ENCODE measurements at places on chromosomes 6 and 20.

GRCh38 chr6:128919412-128920180 is 36.7 kb downstream of the LAMA2 start:
- DNase-seq: no peak

GRCh38 chr6:155436981-155437749 is 18.5 kb downstream of the NOX3 start:
- DNase-seq: no peak

GRCh38 chr20:54168961-54169862 is 4.6 kb downstream of the CYP24A1 start:
- no peak for DNase-seq

DNA sequence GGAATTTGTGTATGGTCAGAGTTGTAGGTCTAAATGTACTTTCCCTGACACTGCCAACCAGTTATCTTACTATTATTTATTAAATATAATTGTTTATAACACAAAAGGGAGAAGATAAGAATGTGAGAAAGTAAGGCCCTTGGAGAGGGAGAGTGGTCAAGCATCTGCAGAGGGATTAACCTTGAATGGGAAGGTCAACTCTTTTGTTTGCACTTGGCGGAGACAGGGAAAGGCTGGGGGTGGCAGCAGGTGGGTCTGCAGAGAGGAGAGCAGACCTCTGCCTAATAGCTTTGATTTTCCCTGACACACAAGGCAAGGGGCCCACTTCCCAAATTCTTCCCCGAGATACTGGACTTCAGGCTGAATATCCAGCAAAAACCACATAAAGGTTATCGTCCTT is 4.2 kb downstream of the LRP11 start:
- DNase-seq: no peak

- DNase-seq: no peak
Measured at GRCh38 chr6:38427492-38428210, 212.1 kb downstream of the BTBD9 start.

DNA sequence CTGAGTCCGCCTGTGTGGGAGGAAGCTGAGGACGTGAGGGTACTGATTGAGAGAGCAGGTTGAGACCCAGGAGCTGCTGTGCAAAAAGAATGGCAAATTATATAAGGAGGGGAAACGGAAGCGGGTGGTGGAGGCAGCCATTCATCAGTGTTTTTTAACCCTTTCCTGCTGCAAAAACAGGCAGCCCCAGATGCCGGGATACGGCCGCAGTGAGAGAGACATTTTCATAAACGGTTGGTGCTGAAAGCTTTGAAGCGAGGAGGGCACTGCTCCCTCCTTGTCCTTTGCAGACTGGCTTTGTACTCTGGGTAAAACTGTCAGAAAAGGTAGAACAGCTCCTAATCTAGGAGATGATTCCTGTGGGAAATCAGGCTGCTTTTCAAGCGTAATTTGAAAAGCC is 56.4 kb downstream of the TTI1 start:
- no peak for DNase-seq

GRCh38 chr20:10362674-10363073 is 71.3 kb downstream of the MKKS start:
- DNase-seq: no peak

GRCh38 chr6:1418471-1419191 is 29.3 kb downstream of the FOXF2 start:
- DNase-seq: no peak

- DNase-seq: no peak
Measured at GRCh38 chr20:41632896-41633295, 14.7 kb upstream of the CHD6 start.

- DNase-seq: no peak
Measured at GRCh38 chr6:137784583-137784982, 82.5 kb upstream of the TNFAIP3 start.

GRCh38 chr6:137772541-137773250 is 94.4 kb upstream of the TNFAIP3 start:
- no peak for DNase-seq

DNA sequence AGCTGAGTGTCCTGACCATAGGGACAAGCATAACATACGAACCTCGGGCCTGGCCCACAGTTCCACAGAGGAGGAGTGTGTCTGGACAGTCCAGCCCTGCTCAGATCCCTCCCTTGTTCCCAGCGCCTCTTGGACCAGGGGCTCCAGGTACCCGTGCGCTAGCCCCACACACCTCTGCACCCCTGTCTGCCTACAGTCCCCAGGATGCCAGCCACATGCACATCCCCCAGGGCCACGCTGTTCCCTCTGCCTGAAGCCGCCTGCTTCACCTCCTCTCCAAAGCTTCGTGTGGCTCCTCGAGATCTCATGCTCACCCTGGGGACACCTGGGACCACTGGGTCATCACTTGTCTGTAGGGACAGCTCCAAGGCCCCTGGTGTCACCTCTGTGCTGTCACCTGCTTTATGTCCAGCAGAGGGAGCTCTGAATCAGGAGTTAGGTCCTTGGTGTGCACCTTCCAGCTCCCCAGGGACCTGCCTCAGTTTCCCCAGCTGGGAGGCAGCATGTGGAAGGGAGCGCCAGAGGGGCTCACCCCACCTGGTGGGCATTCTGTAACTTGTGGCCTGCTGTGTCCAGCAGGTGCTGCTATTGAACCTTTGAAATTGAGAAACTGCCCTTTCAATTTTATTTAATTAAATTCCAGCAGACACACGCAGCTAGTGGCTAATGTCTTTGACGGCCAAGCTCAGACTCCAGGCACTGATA is 7.3 kb upstream of the YTHDF1 start:
- DNase-seq: no peak

GRCh38 chr6:167930295-167930694 is 67.2 kb upstream of the KIF25 start:
- no peak for DNase-seq

DNA sequence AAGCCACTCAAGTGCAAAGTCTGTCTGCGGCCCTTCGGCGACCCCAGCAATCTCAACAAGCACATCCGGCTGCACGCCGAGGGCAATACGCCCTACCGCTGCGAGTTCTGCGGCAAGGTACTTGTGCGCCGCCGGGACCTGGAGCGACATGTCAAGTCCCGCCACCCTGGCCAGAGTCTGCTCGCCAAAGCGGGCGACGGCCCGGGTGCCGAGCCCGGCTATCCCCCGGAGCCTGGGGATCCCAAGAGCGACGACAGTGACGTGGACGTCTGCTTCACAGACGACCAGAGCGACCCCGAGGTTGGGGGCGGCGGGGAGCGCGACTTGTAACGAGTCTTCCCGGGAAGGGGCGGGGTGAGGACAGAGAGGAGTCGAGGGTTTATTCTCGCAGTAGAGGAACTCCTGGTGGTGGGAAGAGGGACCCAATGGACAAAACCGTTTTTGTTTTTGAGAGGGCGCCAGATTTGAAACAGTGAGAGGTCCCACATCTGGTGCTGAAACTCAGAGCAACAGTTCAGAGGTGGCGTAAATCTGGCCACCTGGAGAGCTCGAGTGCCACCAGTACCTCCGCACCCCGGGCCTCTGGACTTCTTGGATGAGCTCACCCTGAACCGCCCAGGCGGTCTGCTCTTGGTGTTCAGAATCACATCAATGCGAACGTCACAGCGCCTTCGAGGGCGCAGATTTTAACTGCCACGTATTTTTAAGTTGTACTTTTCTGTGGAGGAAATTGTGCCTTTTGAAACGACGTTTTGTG is 8.0 kb downstream of the PRDM13 start:
- DNase-seq: no peak

- no peak for DNase-seq
Measured at GRCh38 chr20:12717061-12717460, 291.7 kb upstream of the SPTLC3 start.

DNA sequence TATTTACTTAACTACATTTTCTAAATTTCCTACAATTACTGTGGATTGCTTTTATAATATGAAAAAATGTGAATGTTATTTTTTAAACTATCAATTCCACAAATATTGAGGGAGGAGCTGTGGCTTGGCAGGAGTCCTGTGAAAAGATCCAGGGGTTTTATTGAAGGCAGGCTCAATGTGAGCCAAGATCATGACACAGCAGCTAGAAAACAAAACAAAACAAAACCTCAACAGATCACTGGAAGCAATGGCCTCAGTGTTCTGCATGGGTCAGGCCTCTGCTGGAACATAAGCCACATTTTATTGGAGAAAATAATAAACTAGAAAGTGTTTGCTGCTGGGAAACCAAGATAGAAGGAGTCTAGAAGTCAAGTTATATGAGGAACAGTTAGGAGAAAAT is 19.4 kb upstream of the RCAN2 start:
- DNase-seq: no peak

- DNase-seq: no peak
Measured at GRCh38 chr6:6869094-6869493, 238.7 kb upstream of the RREB1 start.

DNA sequence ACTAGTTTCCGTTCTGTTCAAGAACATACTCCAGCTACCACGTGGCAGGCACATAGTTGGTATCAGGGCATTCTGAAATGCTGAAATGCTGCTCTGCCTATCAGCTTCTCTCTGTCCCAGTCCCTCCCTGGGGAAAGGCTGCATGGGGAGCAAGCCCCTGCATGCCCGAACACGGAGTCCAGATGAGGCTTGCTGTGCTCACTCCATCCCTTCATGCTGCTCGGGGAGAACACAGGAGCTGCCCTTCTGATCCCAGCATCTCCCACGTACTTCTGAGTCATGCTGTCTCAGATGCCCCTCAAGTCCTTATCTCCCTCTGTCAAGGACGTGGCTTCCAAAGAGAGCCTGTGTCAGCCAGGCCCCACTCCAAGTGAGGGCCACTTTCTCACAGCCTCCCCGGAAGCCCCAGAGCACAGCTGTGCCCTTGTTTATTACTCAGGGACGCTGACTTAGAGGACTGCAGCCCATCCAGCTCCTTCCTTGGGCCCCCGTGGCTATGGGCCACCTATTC is 29.4 kb downstream of the THBS2 start:
- DNase-seq: no peak

GRCh38 chr6:162533009-162533400 is 194.6 kb downstream of the PRKN start:
- no peak for DNase-seq

DNA sequence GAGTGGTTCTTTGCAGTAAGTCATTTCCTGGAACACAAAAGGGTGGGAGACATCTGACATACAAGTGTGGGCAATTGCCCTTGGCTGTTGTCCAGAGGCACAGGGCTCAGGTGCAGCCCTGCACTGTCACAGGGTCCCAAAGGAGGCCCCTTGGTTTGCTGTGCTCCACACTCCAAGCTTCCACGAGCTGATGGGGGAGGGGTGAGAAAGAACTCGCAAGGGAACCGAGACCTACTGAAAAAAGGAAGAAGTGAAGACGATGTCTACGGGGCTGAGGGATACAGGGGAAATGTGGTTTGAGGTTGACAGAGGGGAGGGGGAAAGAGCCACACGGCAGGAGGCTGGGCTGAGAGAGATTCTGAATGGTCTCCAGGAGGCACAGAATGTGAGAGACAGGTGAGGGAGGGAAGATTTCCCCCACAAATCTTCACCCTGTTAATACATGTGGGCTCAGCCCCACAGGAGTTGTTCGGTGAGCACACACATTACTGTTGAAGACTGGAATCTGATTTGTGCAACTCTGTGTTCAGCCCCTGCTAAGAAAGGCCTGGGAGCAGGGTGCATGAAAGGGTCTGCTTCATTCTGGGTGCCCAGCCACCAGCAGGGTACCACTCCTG is 123.4 kb downstream of the LY86 start:
- DNase-seq: no peak

- DNase-seq: no peak
Measured at GRCh38 chr20:7257692-7258466, 490.4 kb downstream of the BMP2 start.

- no peak for DNase-seq
Measured at GRCh38 chr6:104186831-104187230, 672.9 kb downstream of the HACE1 start.

DNA sequence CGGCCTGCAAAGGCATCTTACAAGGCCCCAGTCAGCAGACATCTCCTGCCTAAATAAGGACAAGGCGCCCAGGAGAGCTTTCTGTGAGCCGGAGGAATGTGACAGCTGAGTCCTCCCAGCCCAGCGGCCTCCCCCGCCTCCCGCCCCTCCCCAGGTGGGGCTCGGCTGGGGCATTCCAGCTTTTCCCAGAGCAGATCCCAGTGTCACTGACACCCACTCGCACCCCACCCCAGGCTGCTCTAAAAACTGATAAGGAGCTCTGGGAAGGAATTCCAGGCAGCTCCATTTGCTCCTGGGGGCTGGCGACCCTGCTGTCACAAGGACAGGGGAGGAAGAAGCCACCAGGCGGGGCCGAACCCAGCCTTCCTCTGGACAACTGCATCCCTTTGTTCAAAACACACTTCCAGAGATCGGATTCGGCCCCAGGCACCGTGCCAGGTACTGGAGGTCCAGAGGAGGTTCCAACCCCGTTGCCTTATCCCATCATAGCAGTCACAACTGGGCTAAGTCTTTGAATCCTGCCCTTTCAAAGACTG is 49.7 kb downstream of the JPH2 start:
- no peak for DNase-seq

DNA sequence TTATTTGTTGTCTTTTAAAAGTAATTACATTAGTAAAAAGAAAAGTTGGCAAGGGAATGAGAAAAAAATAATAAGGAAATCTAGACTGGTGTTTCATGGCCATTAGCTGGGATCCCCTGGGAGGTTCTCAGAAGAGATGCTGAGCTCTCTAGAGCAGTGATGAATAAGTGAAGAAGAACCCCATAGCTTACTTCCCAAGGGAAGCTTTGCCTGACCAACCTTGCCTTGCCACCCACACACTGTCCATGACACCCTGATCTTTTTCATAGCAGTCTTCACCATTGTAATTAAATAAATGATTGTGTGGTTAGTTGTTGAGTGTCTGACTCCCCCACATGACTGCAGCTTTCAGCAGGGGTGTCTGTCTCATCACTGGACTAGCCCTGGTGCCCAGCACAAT is 5.9 kb downstream of the C6orf163 start:
- DNase-seq: no peak

GRCh38 chr6:37762806-37763205 is 56.7 kb upstream of the ZFAND3 start:
- DNase-seq: no peak

DNA sequence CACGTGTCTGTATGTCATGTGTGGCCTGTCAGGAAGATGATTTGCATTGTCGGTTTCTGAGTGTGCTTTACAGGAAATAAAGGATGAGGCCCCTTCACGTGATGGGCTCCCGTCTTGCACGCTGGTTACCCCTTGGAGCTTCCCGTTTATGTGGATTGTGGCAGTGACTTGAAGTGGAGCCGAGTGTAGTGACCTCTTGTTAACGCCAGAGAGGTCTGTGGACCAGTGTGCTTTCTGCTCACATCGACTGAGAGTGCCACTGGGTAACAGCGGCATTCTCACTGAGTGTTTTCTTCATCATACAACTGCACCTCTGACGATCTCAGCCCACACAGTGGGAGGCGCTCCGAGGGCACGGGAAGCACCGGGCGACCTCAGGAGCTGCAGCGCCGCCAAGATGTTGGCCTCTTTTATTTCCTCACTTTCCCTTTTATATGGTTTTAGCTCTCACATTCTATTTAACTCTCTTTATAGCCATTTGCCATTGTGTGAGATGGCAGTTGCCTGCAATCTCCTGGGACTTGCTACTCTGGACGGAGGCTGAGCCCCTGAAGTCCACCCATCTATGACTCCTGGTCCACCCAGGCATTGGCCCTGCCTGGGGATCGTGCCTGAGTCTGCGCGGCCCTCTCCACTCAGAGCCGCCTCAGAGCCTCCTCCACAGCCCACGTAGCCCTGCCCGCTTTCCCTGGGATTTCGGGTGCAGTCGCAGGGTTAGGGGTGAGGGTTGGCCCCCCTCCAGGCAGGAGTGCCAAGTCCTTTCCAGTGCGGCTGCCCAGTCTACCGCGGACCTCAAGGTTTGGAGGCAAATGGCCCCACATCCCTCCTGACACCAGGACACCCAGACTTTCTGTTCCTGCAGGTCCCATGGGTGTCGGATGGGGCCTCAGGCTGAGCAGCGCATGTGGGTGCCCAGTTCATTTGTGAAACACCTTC is 238.9 kb downstream of the ERMARD start:
- peak; percentile 14 for DNase-seq

All from activated naive CD8-positive, alpha-beta T cell treated with anti-CD3 and anti-CD28 coated beads, Interleukin-2, amount 50 U/mL, for 16 hours (primary cell).